ENCODE measurements at places on chromosomes 5 and 9. TPM values are rescaled to one million over a fixed set of nuclear protein-coding genes. Genes with fewer than 3 reads are reported as not detected.

EIF4E1B gene
- total RNA-seq: not detected

DNA sequence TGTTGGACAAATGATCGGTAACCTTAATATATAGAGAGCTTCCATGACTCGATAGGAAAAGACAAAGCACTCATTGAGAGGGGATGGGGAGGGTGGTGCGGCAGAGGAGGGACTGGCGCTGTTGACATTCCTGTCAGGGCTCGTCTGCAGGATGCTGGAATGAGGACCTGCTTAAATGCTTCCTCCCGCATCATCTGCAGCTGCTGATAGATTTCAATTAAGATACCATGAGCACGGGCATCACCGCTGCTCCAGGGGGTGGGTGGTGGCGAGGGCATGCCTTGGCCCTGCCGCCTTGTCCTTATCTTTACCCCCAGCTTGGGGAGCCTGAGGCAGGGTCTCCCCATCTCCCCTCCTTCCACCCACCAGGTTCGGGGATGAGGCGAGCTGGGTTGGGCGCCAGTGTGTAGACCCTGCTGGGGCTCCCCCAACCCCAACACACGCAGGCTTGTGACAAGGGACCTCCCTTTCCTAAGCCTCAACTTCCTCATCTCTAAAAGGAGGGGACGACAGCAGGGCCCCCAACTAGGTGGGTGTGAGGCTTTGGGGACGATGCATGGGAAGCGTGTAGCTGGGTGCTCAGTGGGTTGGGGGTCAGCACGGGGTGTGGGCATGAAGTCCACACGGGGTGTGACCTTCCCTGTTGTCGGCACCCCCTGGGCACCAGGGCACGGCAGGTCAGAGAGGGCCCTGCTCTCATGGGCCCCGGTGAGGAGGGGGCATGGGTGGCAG lies 11.7 kb upstream of the QRFP start:
- DNase-seq: no peak

DNA sequence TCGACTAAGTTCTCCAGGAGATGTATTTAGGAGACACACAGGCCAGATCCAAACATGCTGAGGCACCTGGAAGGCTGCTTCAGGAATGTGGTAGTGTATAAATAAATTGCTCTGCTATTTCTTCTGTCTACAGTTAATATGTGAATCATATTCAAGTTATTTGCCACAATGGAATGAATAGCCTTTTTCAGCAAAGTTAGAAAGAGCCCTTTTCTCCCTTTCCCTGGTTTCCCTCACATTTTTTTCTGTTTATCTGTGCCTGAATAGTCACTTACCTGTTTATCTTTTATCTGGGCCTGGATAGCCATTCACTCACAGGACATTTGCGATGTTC lies 44.1 kb upstream of the CLINT1 start:
- DNase-seq: peak; percentile 27

PALM2AKAP2 gene
- 3.7 TPM for total RNA-seq

DNA sequence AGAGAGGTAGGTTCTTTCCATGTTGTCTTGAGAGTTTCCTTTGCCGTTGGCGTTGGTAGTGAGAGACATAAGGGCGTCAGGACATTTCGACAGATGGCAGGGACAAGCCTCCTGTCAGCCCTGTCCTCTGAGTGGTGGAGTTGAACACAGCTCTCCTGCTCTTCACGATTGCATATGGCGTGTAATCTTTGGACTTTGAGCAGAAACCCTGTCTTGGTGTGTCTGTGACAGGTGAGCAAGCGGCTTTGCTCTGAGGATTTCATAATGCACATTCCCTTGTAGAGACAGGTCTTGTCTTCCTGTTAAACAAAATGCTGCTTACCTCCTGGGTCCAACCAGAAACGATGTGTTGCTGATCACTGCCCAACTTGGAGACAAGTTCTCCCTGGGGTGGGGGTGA lies 146.5 kb downstream of the NXNL2 start:
- DNase-seq: no peak

DNA sequence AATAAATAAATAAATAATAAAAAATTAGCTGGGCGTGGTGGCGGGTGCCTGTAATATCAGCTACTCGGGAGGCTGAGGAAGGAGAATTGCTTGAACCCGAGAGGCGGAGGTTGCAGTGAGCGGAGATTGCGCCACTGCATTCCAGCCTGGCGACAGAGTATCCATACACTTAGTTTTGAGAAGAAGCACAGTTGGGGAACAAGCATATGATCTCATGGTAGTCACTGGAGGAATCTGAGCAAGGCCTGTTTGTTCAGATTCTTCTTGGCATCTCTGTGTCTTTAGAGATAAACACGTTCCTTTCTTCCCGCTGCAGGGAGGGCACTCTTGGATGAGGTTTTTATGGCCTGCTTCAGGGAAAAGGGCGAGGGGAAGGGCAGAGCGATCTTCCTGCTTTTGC lies 15.6 kb upstream of the DENND1A start:
- DNase-seq: no peak

LPAR1 gene
- 33.8 TPM for total RNA-seq

PRRX2 gene
- 0.17 TPM for total RNA-seq

- no peak for DNase-seq
Measured at GRCh38 chr5:163498886-163499285, 6.5 kb upstream of the MAT2B start.

DNA sequence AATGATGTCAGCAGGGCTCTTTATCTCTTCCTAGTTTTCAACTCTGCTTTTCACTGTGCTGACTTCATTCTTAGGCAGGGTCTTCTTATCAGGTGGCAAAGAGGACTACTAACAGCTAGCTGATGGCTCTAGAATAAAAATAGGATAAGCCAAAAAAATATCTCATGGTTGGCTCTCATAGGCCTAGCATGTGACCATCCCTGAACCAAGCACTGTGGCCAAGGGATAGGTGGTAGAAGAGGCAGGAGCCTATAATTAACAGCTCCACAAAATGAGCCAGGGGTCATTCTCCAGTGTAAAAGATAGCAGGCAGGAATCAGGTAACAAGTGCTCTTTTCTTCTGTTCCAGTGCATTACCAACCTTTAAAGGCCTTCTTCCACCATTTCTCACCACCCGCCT lies 21.1 kb downstream of the ANKDD1B start:
- DNase-seq: no peak

DNA sequence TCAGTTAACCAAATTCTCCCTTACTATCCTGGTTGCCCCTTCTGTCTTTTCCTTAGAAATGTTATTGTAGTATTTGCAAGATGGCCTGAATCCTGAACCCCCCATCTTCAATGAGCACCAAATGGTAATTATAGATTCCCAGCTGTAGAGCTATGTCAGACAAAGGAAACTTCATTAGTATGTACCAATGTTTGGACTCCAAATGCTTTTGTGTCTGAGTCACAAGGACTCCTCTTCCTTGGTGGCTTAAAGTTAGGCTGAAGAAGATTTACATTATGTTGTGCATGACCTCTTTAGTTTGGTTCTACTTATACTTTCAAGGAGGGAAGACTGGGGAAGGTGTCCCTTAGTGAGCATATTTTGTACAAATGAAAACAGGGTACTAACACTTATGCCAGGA lies 105.9 kb upstream of the CDKN2B start:
- peak; percentile 73 for DNase-seq

ITGA2 gene
- 30.1 TPM for total RNA-seq

DNA sequence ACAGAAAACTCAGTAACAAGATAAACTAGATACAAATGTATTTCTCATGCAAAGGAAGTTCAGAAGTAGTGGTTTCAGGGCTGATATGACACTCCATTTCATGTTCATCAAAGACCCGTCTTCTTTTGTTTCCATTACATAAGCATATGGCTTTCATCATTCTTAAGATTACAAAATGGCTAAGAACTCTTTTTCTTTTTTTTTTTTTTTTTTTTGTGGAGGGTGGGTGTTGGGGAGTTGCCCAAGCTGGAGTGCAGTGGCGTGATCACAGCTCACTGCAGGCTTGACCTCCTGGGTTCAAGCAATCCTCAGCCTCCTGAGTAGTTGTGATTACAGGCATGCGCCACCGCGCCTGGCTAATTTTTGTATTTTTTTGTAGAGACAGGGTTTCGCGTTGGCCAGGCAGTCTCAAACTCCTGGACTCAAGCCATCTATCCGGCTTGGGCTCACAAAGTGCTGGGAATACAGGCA lies 22.0 kb upstream of the PTBP3 start:
- DNase-seq: no peak

DNA sequence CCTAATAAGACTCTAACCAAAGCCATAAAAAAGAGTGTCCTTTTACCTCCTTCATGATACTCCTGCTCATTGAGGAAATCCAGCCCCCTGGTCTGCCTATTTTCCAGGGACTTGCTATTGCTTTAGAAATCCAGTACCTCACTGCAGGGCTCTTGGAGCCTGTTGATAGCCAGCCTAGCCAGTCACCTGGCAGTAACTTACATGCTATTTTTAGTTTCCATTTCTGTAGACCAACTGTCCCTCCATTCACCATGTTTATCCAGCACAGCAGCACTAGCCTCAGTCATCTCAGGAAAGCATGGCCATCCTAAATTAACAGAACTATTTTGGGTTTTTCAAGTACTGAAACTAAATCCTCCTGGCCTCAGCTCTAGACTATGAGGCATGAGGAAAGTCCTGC lies 91.5 kb upstream of the PHF24 start:
- no peak for DNase-seq

SLC34A1 gene
- 0.02 TPM for total RNA-seq

ESM1 gene
- 1.1 TPM for total RNA-seq

DNA sequence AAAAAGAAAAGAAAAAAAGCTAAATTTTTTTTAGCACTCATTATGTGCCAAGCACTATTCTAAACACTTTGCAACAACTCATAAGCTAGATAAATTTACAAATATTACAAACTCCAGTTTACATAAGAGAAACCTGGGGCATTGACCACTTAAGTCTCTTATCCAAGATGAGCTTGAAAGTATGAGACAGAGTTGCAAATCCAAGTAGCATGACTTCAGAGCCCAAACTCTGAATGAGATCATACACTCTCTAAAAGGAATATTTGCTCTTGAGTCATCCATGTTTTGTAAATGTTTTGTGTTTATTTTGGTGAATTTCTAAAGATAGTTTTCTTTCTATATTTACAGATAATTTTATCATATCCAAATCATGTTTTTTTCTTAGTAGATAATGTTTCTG lies 4.0 kb upstream of the SHOC1 start:
- peak; percentile 45 for DNase-seq

DNA sequence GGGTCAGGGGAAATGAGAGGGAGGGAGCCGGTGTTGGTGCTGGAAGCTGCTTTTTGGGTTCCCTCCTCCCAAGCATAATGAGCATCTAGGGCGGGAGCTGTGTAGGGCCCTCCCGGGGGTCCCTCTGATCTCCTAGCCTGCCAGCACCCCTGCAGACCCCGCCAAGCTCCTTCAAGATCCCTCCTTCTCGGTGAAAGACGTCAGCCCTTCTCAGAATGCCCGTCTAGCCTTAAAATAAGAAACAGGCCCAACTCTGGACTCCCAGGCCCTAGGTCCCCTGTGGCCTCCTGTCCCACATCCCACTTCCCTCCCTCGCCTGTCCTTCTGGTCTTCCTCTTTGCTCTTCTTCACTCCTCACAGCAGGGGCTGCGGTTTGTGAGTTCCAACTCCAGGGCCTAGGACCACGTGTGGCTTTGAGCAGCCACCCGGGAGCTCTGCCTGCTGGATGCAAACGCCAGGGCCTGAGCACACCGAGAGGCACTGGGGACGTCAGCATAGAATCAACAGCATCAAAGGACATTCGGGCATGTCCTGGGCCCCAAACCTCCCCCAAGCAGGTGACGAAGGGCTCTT lies 8.8 kb upstream of the SCGB3A1 start:
- no peak for DNase-seq

DNA sequence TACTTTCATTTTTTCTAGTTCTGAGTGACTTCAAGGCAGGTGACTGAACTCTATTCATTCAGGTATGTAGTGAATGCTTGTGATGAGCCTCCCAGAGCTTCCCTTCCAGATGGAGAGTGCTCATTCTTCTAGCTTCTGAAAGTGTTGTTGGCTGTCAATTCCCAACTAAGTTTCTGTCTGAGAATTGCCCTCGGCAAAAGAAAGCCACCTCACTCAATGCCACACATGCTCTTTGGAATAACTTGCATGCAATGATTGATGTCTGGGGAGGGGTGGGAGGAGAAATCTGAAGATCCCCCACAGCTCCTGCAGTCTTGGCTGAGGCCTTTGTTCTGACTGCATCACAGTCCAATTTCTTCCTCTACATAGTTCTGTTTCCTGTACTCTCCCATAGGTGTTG lies 123.1 kb upstream of the C6 start:
- DNase-seq: peak; percentile 30

- DNase-seq: no peak
Measured at GRCh38 chr5:71528206-71528605, 58.9 kb upstream of the MCCC2 start.

- no peak for DNase-seq
Measured at GRCh38 chr9:135888126-135888765, 19.1 kb downstream of the CAMSAP1 start.

GRCh38 chr9:6543204-6543603 lies 102.3 kb downstream of the GLDC start:
- DNase-seq: no peak

DNA sequence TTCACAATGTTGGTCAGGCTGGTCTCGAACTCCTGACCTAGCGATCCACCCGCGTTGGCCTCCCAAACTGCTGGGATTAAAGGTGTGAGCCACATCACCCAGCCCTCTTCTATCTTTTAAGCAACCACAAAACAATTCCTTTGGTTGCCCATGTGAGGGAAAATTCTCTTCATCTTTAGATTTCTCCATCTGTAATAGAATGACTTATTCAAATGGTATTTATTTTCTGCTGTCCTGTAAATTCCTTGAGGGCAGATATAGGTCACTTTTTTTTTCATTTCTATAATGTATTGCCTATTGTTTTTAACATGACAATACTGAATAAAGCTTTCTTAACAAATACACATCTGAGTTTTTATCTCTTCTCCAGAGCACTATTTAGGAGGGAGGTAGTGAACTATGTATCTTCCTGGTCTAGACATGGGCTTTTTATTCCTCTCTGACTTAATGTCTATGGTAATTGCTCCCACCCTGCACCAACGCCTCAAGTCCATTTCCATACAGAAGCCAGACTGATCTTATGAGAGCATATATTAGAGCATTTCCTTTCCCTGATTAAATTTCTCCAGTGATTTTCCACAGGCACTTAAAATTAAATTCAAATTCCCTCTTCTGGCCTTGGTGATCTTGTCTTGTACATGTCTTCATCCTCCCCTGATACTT lies 595.6 kb downstream of the CAAP1 start:
- peak; percentile 91 for DNase-seq

GRCh38 chr5:78543916-78544315 lies 104.7 kb downstream of the LHFPL2 start:
- DNase-seq: no peak

SLCO4C1 gene
- 0.10 TPM for total RNA-seq

- no peak for DNase-seq
Measured at GRCh38 chr5:157458835-157459234, 1.2 kb upstream of the NIPAL4 start.

AGXT2 gene
- total RNA-seq: 0.07 TPM
